Activated CD4-positive, alpha-beta T cell treated with anti-CD3 and anti-CD28 coated beads for 4 hours (primary cell): ENCODE measurements at places on chromosomes 11 and 22.

- no peak for DNase-seq
Observed at GRCh38 chr11:9615031-9615451, 41.6 kb downstream of the WEE1 start.

DNA sequence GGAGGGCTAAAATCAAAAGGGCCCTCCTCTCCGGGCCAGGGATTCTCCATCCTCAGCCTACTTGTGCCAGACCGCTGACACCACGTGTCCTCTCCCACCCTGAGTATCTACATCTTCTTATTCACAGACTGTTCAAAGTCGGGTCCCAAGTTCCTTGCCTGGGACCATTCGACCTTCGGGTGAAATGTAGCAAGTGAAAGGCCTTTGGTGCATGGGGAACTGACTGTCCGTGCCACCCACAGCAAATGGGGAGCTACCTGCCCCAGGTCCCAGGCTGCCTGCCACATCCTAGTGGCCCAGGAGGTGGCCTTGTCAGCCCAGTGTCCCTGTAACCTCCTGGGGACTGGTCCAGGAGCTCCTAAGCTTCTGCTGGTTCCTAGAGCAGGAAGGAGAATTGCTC, 67.3 kb downstream of the RTL6 start:
- no peak for DNase-seq

- no peak for DNase-seq
Observed at GRCh38 chr22:26801449-26801848, 144.1 kb downstream of the MIAT start.

DNA sequence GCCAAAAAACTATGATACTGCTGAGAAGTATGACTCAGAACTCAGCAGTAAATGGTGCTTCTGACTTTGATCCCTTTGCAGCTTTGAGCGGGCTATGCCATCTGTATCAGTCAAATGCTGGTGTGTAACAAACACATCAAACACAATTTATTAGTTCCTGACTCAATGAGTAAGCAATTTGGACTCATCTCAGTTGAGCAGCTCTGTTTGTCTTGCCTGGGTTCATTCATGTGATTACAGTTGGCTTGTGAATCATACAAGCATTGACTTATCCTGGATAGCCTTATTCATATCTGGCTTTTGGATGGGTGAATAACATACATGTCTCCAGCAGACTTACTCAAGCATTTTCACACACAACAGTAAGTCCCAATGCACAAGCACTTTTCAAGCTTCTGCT, 858.8 kb downstream of the METTL15 start:
- DNase-seq = no peak

DNA sequence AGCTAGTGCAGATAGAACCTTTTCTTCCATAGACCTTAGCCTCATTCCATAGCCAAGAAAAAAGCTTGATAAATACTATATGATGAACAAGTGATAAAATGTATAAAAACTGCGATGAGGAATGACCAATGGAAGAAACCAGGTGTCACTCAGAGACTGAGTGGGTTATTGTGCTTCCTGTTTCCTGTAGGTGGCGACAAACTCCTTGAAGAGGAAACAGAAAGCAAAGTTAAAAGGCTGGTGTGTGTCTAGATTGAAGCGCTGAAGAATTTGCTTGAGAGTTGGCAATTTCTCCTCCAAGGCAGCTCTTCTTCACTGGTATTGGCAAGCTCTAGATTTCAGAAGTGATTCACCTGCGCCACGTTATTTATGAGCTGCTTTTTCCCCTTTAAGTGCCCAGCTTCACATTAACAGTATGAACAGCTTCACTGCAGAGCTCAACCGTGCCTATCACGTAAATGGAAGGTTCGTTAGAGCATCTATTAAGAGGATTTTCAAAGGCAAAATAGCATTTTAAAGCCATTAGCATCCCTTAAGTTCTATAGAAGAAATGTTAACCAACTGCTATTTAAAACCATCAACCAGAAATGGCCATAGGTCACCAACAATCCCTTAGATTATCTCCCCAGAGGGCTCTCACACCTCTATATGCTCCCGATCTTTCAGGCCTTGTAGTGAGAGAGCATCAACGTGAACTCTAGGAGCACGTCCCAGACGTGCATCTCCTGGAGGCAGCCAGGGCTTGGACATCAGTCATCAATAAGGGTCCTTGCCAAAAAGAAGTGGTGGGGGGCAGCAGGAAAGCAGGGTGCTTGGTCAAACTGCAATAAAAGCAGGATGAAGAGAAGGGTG, 179.4 kb downstream of the CADM1 start:
- no peak for DNase-seq

DNA sequence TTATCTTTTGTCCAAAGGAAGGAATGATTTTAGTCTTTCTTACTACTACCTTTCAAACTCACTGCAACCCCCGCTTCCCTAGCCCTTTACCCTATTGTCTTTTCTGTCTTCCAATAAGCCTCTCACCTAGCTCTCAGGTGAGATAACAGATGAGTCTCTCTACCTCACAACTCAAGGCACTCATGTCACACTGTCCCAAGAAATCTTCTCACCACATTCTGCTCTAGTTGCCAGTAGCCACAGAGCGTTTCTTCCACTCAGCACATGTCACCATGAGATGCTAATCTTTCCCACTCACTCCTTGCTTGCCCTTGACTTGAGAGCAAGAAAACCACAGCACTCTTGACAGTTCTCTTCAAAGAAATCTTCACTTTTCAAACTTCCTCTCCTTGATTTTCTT, 32.7 kb upstream of the TMEM41B start:
- DNase-seq = no peak

DNA sequence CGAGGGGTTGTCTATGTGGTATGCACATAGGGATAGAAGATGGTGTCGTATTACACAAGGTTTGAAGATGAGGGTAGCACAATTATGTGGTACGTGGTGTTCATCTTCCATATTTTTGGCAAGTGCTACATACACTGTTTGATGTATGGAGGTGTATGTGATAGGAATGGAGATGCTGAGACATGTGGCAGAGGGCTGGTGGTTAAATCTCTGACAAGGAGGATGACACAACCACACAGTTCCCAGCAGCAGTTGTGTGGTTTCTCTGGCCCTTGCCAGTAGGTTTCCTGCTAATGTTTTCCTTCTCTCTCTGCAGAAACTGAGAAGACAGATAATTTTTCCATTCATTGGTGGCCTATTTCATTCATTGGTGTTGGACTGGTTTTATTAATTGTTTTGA, 17.0 kb downstream of the NCR3LG1 start:
- no peak for DNase-seq

DNA sequence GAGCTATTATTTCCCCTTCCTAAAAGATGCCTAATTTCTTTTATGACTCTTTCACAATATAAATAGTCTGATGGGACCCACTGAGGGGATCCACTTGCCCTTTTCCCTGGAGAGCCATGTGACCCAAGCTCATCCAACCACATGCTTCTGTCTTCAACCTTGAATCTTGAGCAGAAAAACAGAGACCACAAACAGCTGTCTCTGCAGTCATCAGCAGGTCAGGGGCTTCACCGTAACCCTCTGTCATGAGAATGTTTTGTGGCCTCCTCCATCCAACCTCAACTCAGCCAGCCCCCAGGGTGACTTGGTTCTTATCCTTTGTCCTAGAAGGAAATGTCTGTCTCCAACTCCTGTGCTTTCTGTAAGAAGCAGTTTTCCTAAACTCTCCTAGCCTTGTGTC, 129.6 kb upstream of the POU2AF2 start:
- DNase-seq = no peak

DNA sequence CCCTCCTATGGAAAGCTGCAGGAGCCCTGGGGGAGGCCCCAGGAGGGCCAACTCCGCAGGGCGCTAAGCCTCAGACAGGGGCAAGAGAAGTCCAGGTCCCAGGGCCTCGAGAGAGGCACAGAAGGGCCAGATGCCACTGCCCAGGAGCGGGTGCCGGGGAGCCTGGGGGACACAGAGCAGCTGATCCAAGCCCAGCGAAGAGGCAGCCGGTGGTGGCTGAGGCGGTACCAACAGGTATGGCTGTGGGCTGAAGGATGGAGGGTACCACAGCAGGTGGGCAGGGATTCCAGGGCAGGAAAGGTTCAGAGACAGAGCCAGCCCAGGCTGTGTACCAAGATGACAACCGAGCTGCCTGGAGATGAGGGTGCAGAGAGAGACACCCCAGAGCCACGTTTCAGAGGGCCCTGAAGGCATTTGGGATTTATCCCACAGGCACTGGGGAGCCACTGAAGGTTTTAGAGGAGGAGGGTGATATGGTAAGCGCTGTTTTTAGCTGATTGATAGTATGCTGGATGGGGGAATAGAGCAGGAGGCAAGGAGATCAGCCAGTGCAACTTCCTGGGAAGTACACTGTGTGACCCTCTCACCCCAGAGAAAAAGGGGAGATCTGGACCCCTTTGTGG, 412 bp downstream of the C11orf86 start:
- DNase-seq = no peak

DNA sequence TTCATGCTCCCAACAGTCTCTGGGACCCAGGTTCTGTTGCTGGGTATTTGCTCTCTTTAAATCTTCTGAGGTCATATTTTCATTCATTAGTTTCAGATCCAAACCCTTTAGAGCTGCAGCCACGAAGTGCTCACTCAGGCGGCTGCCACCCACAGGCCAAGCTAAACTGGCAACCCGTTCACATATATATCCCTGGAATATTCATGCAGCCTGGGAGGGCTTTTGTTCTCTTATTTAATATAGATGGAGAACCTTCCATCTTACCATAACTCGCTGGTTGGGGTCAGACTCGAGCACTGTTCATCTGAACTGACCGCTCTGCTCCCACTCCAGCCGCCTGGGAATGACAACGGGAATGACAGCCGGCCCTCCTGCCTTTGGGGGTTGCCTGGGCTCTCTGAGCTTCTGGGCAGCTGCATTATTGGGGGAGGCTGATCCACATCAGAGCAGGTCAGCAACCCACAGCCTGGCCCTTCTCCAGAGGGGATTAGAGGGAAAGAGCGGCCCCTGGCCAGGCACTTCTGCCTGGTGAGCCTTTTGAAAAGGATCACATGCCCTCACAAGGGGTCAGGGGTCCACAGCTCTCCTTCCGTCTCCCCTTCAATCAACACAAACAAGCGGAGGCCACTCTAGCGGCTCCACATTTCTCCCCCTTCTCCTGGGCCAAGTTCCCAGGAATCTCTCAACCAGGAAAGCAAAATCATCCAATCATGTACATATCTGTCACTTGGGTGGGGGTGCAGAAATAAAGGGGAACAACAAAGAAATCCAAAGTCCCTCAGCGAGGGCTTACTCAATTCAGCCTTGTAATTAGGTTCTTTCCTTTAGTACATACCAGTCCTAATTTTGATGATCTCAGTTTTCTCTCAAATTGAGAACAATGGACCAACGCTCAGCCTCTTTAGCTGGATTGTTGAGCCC, 11.8 kb downstream of the TMEM184B start:
- no peak for DNase-seq

DNA sequence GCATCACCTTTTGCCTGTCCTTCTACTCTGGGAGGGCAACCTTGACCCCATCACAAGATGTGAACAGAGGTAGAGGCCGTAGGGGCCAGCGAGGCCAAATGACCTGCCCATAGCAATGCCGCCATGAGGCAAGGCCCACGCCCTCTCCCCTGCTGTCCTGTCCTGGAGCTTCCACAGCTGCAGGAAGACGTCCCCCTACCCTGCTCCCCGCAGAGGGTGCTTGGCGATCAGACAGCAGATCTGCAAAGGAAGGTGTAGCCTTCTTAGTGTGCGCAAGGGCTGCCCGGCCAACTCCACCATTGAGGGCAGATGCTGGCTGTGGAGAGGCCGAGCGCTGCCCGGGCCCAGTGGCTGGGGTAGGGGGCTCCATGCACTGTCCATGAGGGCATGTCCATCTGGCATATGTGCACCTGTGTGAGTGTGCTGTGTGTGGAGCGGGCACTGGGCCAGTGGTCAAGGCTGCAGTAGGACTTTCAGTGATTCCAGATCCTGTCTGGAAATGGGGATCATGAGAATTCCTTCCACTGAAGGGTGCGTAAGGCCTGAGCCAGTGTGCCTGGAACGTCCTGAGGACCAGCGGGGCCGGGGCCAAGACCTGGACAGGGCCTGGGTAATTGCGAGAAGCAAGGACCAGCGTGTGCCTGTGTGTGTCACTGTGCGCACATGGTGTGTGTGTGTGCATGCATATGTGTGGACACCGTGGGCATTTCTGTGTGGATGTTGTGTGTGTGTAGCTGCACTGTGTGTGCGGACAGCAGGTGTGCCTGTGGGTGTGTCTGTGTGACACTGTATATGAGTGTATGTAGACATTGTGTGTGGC, 11.0 kb downstream of the TRPM5 start:
- no peak for DNase-seq

- no peak for DNase-seq
Observed at GRCh38 chr11:122100037-122100755, 15.8 kb downstream of the BLID start.

- no peak for DNase-seq
Observed at GRCh38 chr11:126167488-126167887, 44.0 kb downstream of the RPUSD4 start.

DNA sequence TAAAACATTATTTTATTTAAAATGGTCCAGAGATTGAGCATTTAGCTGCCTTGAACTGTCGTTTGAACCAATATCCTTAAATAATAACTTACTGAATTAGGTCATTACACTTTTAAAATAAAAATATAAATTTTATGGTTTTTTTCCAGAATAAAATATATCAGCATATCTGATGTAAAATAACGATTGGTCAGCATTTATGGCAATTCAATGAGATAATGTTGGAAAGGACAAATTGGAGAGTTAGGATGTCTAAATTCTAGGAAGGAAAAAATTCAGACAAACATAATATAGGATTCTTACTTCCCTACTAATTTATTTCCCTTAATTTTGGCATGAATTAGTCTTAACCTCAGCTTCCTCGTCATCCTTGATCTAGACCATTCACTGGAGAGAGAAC, 113.4 kb downstream of the GRIA4 start:
- no peak for DNase-seq

- DNase-seq = no peak
Observed at GRCh38 chr11:8034106-8034585, 46.9 kb upstream of the TUB start.

- no peak for DNase-seq
Observed at GRCh38 chr22:31682751-31683150, 20.7 kb upstream of the PISD start.

- no peak for DNase-seq
Observed at GRCh38 chr11:18253233-18253632, 4.8 kb upstream of the SAA2 start.

DNA sequence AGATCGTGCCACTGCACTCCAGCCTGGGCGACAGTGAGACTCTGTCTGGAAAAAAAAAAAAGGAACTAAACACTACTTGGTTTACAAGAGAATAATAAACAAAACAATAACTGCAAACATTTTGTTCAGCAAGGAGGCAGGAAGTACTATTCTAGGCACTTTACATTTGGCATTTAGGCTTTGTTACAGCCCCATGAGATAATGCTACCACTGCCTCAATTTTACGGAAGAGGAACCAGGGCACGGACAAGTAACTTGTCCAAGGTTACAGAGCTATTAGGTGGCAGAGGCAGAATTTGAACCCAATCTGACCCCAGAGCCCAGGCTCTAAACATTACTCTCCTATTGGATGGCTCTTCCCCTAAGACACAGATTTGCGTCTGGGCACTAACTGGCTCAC, 108.7 kb upstream of the AKIP1 start:
- no peak for DNase-seq

DNA sequence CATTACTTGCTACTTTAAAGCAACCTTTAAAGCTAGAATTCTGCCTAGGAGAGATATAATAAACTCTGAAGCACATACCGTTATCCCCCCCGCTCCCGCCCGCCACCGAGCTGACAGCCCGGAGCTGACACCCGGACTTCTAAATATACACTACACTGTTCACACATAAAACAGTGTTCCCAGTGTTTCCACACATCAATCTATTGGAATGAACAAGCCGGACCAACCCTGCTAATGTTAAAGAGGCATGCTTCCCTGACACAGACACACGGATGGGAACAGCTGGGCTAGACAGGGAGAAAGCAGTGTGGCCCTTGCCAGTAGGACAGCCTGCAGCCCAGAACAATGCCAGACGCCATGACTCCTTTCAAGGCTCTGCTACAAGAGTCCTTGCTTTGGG, 108.4 kb upstream of the CSNK2A3 start:
- no peak for DNase-seq
